ENCODE measurements at places on chromosomes 2 and 18.

DNA sequence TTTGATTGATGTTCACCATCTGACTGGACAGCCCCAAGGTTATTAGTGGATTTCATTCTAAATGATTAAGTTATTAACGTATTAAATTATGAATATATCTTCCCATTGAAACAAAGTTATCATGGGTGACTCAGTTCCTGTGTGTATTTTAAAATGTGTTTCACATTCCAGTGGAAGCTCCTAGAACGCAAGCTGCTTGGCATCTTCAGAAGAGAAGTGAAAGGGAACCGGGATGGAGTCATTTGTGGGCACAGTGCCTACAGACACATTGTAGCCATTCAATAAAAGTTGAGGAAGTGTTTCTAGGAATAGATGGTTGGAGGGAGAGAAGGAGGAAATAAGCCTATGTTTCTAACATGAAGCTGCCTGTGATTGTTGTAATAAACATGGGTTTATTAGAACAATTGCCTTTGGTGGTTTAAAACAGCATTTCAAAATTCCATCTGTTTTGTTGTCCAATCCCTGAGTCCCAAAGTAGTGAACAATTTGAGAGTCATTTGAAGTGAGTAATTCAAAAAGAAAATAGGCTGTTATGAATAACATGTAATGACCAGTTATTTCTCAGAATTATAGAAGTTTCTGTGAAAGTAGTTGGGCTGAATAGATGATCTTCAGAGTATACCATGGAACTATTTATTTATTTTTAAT lies 143.5 kb downstream of the PKP4 start:
- no peak for DNase-seq

- DNase-seq, result no peak
These were observed 443.6 kb downstream of the PARD3B start for GRCh38 chr2:204988836-204989235.

GRCh38 chr2:223416815-223417610 lies 185.1 kb downstream of the SCG2 start:
- DNase-seq, result no peak

DNA sequence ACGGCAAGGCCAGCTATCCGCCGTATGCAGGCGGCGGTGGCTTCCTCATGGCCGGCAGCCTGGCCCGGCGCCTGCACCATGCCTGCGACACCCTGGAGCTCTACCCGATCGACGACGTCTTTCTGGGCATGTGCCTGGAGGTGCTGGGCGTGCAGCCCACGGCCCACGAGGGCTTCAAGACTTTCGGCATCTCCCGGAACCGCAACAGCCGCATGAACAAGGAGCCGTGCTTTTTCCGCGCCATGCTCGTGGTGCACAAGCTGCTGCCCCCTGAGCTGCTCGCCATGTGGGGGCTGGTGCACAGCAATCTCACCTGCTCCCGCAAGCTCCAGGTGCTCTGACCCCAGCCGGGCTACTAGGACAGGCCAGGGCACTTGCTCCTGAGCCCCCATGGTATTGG lies 3.1 kb downstream of the B3GNT7 start:
- no peak for DNase-seq

DNA sequence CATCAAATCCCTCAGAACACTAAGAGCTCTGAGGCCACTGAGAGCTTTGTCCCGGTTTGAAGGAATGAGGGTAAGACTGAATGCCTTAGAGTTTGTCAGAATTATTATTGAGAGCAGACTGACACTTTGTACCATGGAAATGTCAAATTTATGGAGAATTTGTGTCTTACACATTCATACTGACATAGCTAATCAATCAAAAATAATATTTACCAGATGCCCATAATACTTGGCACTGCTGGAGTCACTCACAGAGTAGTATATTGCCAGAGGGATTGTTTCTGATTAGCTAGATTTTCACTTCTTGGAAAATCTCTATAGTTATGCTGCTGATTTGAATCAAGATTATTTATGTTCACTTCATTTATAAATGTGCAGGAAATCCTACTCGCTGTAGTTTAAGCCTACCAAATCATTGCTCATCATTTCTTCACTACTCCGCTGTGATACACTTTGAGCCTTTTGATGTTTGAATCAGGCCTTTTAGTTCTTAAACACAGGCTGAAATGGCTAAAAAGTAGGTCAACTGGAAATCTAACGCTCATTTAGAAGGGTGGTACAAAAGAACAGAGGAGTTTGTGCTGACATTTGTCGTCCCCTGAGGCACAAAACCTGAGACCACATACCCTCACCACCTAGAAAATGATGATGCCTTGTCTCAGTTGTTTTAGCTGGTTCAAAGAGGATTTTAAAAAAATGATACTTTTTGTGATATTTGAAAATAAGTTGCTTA lies 96.1 kb upstream of the CSRNP3 start:
- DNase-seq, result no peak

DNA sequence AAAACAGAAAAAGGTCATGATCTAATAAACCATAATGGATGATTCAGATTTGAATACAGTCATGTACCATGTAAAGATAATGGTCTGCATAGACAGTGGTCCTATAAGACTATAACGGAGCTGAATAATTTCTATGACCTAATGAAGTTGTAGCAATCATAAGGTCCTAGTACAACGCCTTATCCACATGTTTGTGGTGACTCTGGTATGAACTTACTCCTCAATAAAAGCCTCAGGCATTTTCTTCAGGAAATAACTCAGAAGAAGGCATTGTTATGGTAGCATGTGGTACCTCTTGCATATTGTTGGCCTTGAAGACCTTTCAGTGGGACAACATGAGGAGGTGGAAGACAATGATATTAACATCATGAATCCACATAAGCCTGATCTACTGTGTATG lies 883.3 kb downstream of the CNTNAP5 start:
- no peak for DNase-seq

- DNase-seq, result no peak
These were observed 29.5 kb upstream of the IL1R2 start for GRCh38 chr2:101962309-101962708.

- DNase-seq, result no peak
These were observed 403.1 kb upstream of the TRIB2 start for GRCh38 chr2:12313445-12314126.

- DNase-seq, result no peak
These were observed 13.6 kb upstream of the ATP6V1C2 start for GRCh38 chr2:10707831-10708230.

- DNase-seq, result no peak
These were observed 131.1 kb downstream of the FMNL2 start for GRCh38 chr2:152466041-152466440.

- DNase-seq, result no peak
These were observed 62.6 kb downstream of the KCTD18 start for GRCh38 chr2:200447139-200447855.

GRCh38 chr2:227482638-227483340 lies 10.8 kb downstream of the AGFG1 start:
- DNase-seq, result no peak

DNA sequence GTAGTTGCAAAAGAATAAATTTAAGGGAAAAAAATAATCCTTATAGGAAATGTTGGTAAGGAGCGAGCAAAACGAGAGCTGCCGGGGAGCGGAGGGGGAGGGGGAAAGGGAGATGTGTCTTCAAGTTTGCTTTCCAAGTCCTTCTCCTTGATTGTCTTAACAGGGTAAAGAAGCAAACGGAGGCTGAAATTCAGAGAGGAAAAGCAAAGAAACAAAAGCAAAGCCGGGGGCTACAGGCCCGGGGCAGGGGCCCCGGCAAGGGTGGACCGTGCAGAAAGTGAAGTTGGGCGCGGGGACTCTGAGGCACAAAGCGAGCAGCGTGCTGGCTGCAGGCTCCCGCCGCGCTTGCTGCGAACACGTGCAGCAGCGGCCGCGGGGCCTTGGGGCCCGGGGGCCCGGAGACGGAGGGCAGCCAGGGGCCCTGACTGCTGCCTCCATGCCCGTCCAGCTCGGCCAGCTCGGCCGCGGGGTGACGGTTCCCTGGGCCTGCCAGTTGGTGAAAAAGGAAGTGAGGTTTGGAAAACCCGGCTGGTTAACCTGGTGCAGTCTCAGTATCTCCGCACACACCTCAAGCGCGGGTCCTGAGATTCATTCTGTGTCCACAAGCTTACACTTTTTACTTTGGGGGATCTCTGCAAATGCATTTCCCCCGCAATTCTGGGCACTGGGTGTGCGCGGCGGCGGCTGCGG lies 4.1 kb downstream of the BCL11A start:
- DNase-seq, result no peak

GRCh38 chr2:153196378-153197058 lies 282.0 kb downstream of the RPRM start:
- DNase-seq, result no peak

GRCh38 chr2:225326969-225327368 lies 72.5 kb upstream of the NYAP2 start:
- DNase-seq, result no peak

DNA sequence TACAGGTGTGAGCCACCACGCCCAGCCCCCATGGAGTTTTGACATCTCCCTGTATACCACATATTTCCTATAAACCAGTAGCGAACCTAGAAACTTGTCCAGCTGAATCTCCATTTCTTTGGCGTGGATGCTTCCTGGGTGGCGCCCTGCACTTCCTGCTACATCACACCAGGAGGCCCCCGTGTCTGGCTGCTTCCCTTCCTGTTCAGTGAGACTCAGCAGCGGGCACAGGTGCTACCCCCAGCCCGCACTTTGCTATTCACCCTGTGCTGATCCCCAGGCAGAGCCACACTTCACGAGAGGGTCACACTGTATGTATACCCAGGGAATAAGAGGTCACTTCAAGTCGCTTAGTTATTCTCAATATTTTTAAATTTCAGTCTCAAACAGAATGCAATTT lies 35.0 kb downstream of the CYP27C1 start:
- DNase-seq, result no peak

DNA sequence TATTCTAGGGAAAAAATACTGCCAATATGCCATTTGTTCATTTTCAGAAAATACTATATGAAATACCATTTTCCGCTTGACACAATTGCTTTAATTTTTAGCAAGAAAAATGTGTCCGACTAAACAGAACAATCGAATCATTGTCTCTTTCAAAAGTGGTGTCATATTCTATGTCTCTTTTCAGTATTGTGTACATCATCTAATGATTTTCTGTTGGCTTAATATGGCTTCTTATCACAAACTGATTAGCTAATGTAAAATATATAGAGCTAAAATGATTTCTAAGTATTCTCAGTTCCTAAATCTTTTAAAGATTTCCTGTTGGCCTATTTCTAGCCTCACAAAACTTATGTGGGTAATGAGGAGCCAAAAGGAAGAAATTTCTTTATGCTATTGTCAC lies 436.6 kb downstream of the LRRTM4 start:
- no peak for DNase-seq

DNA sequence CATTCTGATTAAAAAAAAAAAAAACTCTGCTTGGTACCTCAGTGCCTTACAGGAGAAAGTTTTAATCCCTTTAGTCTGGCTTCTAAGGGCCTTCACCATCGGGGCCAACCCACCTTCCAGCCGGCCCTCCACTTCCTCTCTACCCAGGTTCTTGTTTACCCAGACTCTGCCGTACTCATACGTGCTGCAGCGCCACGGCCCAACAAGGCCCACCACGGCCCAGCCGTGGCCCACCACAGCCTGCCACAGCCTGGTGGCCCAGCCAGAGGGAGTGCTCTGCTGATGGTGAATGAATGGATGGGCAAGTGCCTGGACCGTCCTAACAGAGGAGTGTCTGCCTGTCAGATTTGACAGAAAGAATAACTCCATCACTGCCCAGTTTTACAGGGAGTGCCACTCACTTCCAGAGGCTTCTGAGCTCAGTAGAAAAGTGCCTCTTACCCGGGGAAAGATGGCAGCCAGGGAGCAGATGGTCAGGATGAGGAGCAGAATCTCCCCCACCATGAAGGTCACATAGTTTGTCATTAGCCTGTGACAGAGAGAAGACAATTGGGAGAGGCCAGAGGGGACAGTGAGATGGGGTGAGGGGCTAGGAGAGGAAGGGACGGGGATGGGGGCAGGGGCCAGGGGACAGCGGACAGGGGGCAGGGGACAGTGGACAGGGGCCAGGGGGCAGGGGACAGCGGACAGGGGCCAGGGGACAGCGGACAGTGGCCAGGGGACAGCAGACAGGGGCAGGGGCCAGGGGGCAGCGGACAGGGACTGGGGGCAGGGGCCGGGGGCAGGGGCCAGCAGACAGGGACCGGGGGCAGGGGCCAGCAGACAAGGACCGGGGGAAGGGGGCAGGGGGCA lies 38.2 kb downstream of the CENPO start:
- no peak for DNase-seq

- no peak for DNase-seq
These were observed 245.5 kb upstream of the KCNJ3 start for GRCh38 chr2:154452906-154453493.

DNA sequence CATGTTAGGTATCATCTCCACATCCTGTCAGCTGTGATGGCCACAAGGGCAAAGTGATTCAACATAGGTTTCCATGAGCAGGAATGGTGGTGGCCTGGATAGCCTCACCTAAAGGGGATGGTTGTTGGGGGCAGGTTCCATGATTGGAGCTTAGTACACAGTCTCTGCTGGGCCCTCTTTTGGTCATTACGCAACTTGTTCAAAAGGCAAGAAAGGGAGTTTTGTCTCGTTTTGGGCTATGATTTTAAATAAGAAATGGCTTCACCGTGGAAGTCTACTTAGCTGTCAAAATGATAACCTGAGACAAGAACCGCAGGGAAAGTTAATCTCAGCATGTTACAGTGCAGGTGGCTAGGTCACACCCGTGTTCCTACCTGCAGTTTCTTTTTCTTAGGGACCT lies 13.1 kb upstream of the MC4R start:
- no peak for DNase-seq

- no peak for DNase-seq
These were observed 168.0 kb downstream of the LPIN1 start for GRCh38 chr2:11914455-11914854.

GRCh38 chr18:55407191-55407590 lies 180.8 kb downstream of the TCF4 start:
- DNase-seq, result no peak

DNA sequence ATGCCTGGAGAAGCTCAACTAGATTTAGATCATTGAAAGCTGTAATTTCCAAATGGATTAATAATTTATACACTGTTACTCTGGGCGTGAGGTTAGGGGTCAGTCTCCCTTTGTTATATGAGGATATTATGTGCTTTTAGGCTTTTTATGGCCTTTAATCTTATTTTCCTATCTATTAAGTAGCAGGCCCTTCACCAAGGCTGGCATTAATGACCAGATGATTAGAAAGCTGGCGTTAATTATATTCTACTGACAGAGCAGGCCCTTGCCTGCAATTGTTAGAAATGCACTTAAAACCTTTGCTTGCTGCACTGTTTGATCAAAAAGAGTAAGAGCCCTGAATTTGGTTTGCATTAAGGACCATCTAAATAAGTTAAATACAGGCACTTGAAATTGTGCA lies 75.3 kb downstream of the EPAS1 start:
- DNase-seq, result no peak

- DNase-seq, result no peak
These were observed 230.4 kb downstream of the SP3 start for GRCh38 chr2:173734797-173735196.

DNA sequence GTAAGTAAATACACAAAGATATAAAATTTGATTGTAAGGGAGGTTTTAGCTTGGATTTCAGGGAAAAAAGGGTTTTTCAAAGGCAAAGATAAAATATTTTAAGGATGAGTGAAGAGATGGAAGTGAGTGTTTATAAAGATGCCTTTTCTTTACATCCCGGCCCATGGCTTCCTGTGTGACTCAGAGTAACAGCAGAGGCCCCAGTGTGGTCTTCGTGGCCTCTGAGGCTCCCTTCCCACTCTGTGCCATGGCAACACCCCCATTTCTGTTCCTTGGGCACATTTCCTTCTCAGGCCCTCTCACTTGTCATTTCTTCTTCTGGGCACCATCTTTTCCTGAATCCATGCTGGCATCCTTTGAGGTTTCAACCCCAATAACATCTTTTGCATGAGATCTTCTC lies 92.6 kb upstream of the TMEM18 start:
- no peak for DNase-seq

GRCh38 chr18:43420950-43421349 lies 143.7 kb upstream of the SYT4 start:
- DNase-seq, result no peak

- DNase-seq, result no peak
These were observed 89.2 kb downstream of the NYAP2 start for GRCh38 chr2:225488743-225489142.
